ENCODE measurements at places on chromosomes 1 and 21.

DNA sequence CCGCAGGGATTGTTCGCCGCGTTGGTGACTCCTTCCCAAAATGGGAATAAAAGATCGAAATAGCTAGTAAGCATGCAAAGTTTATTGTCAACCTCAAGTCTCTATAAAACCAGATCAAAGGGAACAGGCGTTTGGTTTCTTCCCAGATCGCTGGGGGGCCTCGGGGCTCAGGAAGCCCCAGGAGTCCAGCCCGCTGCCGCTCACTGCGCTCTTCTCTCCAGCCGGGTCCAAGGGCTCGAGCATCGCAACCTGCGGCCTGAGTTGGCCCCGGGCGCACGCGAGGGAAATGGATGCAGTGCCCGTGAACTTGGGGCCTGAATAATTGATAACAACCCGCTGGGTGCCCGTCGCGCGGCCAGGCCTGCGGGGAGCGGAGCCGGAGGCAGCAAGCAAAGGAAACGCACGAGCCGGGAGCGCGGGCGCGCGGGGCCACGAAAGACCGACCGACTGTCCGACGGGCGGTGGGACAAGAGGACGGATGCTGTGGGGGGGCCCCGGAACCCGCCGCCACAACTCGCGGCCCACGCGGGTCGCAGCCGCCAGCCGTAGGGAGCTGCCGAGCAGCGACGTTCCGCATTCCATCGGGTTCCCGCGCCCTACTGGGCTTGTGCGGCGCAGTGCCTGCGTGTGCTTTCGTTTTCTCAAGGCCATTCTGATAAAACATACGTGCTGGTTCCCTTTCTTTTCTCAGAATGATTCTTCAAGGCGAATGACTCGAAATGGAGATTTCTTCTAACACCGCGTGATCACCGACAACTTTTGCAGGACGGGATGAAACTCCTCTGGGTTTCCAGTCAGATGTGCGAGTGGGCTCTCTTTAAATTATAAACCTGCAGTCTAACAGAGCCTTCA is 14.0 kb upstream of the ALX3 start:
- DNase-seq: no peak

DNA sequence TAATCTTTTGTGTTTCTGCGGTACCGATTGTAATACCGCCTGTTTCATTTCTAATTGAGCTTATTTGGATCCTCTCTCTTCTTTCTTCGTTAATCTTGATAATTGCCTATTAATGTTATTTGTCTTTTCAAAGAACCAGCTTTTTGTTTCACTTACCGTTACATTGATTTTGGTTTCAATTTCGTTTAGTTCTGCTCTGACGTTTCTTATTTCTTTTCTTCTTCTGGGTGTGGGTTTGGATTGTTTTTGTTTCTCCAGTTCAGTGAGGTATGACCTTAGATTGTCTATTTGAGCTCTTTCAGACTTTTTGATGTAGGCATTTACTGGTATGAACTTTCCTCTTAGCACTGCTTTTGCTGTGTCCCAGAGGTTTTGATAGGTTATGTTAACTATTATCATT is 9.4 kb downstream of the OR2M2 start:
- DNase-seq: no peak

DNA sequence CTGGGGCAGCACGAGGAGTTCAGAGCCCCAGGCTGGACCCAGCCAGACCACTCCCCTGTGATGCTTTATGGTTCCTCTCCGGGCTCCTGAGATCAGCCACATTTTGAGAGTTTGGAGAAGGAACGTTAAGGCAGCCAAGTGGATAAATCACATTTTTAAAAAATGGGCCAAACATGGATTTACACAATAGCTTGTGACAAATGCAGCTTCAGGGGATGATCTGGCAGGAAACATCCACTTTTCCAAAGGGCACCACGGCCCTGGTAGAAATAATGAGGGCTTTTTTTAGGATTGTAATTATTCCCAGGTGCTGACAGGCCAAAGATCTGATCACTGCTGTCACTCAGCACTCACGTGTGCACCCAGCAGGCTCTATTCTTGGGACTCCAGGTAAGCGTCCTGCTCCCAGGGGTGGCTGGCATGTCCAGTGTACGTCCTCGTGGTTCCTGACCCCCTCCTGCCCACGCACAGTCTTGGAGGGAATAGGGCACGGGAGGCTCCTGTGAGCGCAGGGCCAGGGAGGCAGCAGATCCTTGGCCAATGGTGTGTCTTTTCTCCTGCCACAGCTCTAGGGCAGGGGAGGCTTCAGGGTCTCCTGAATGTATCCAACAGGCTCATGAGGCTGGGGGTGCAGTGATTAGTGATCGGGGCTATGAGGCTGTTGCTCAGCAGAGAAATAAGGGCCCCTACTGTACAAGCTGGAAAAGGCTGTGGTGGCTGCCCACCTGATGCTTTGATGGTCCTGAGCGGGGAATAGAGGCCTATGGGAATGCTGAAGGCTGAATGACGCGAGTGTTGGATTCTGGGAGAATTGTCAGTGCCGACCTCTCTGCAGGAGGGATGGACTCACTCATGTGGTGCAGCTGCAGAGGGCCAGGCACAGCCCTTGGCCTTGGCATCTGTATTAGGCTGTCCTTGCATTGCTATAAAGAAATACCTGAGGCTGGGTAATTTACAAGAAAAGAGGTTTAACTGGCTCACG is 415.7 kb downstream of the PTPRU start:
- DNase-seq: no peak

- DNase-seq: no peak
Observed at GRCh38 chr1:55172272-55172671, 42.9 kb downstream of the USP24 start.

GRCh38 chr1:26360807-26361604 is 7.1 kb upstream of the CRYBG2 start:
- DNase-seq: no peak

DNA sequence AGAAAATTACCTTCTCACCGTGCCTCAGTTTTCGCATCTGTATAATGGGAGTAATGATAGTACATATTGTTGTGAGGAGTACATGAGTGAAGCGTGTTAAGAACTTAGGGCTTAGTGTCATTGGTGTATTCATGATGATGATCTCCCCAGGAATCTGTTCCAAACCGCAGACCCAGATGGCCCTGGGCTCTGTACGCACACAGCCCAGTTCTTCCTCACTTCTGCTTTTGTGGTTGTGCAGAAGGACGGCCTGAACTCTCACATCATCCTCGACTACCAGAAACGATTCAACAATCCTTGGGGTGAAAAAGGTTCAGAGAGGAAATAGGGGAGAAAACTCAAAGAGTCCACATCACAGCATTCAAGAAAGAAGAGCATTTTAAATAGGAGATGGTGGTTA is 323.0 kb downstream of the CAMTA1 start:
- no peak for DNase-seq

- DNase-seq: no peak
Observed at GRCh38 chr1:27017207-27017606, 4.6 kb upstream of the TENT5B start.
